Activated naive CD8-positive, alpha-beta T cell treated with anti-CD3 and anti-CD28 coated beads, Interleukin-2, amount 10 ng/mL, durations not matched to agents 7 days and 5 days (primary cell): ENCODE measurements at places on chromosomes 12 and 14. TPM values are rescaled to one million over a fixed set of nuclear protein-coding genes. Genes with fewer than 3 reads are reported as not detected.

GRCh38 chr14:94098326-94098992 is 12.1 kb upstream of the IFI27 start:
- no peak overlapping the region for H3K4me3 ChIP-seq
- H3K27me3 ChIP-seq = no peaks in the 10 kb centered on the region
- no peak overlapping the region for H3K27ac ChIP-seq

RNASE7 gene
- total RNA-seq = not detected

PIK3C2G gene
- total RNA-seq = not detected

TAS2R19 gene
- 2.1 TPM for total RNA-seq

DNA sequence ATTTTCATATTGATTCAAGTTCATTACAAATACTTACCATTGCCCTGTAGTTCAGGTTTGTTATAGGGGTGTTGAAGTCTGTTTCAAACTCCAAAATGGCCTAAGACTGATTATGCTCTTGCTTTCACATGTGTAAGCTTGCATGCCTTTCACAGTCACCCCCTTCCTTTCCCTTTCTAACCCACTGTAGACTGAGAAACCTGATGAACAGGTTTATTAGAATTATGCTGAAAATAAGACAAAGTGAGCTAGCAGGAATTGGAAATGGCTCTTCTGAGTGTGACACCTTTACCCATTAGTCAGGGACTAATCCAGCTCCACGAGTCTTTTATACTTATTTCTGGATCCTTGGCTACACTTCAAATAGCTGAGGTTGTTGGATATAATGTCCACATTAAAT is 38.9 kb downstream of the FBXO33 start:
- no peaks in the 10 kb centered on the region for H3K4me1 ChIP-seq
- no peak overlapping the region for H3K4me3 ChIP-seq
- no peaks in the 10 kb centered on the region for H3K27me3 ChIP-seq
- H3K27ac ChIP-seq = no peak overlapping the region
- no peak for DNase-seq

DNA sequence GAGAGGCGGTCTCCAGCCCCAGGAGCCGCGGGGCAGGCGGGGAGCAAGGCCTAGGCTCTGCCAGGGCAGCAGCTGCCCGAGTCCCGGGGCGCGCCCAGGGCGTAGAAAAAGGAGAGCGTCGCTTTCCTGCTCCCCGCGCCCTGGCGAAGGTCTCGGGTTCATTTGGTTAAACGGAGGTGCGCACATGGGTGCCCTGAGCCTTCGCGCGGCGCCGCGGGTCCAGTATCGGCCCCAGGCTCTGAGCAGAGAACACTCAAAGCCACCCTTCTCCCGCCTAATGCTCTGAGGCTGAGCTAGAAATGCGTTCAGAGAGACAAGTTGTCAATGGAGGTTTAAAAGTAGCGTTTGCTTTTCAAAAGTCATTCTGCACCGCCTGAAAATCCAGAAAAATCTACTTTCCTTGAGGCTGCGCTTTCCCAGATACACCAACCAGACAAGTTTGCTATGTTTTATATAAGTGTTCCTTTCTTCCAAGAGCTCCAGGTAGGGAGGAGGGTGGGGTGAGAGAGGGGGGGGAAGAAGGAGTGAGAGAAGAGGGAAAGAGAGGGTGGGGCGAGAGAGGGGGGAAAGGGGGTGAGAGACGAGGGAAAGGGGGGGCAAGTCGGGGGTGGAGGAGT is 1.5 kb downstream of the TMEM132C start:
- no peak overlapping the region for H3K4me3 ChIP-seq
- no peaks in the 10 kb centered on the region for H3K36me3 ChIP-seq
- no peak overlapping the region for H3K27ac ChIP-seq
- peaks cover 36% of the 10 kb centered on the region for H3K27me3 ChIP-seq

DNA sequence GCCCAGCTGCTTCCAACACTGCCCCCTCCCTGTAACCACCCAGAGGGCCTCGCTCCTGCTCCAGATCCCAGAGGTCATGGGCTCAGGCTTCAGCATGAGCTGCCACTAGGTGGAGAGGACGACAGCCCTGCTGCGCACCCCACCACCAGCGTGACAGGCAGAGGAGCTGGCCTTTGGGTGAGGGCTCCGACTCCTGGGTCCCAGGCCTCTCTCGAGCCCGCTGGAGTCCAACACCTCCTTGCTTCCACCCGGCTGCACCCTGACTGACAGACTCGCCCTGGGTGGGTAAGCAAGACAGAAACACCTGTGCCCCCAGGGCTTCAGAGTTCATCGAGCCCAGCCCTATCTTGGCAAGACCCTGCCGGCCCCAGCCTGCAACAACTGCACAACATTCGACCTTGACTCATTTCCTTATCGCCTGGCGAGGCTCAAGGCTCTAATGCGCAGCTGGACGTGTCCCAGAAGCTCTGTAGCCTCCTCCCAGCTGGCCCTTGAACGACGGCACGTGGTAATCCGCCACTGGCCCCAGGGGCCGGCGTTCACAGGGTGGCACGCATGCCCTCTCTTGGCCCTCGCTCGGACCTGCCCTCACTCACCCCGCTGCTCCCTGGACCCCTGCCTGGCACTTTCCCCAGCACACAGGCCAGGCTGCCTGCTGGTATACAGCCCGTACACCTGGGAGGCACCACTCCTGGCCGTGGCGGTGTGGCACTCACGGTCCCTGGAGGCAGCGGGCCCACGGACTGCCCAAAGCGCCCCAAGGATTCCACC is 28.0 kb downstream of the VPS37B start:
- peak; percentile 25 for DNase-seq
- H3K36me3 ChIP-seq = peaks cover 25% of the 10 kb centered on the region
- H3K27ac ChIP-seq = no peak overlapping the region
- H3K27me3 ChIP-seq = no peaks in the 10 kb centered on the region

DNA sequence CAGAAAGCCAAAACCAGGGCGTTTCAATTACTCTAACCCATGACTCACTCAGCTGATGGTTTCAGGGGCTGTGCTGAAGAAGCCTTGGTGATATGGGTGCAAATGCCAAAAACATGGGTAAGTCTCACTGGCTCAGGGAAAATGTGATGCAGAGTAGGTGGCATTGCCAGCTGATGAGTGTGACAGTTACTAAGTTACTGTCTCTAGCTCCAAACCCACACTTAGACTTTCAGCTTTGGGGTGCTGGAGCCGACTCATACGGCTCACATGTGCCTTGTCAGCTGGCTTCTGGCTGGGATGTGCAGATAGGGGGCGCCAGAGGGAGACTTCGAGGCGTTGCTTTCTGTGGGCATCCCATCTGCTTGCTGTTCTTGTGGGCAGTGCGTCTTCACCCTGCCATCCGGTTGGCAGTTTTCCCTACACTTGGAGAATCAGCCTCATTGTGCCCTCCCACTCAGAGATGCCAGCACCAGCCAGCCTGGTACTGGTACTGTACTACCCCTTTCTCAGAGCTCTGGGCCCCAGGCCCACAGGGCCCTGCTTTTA is 11.1 kb upstream of the KRT7 start:
- H3K4me3 ChIP-seq = no peak overlapping the region
- peak; percentile 79 for DNase-seq
- H3K4me1 ChIP-seq = peaks cover 6% of the 10 kb centered on the region
- no peak overlapping the region for H3K27ac ChIP-seq
- H3K27me3 ChIP-seq = peaks cover 61% of the 10 kb centered on the region
- H3K36me3 ChIP-seq = no peaks in the 10 kb centered on the region

GSC gene
- total RNA-seq = not detected

GRCh38 chr12:103589517-103589916 is 2.4 kb downstream of the STAB2 start:
- H3K4me3 ChIP-seq = no peak overlapping the region
- no peak for DNase-seq
- H3K27me3 ChIP-seq = peaks cover 6% of the 10 kb centered on the region
- no peaks in the 10 kb centered on the region for H3K4me1 ChIP-seq

- no peak overlapping the region for H3K27ac ChIP-seq
- no peaks in the 10 kb centered on the region for H3K27me3 ChIP-seq
- H3K36me3 ChIP-seq = peaks cover 9% of the 10 kb centered on the region
- H3K4me1 ChIP-seq = peaks cover 2% of the 10 kb centered on the region
Measured at GRCh38 chr12:50985322-50985721, 33.0 kb downstream of the HIGD1C start.

DNA sequence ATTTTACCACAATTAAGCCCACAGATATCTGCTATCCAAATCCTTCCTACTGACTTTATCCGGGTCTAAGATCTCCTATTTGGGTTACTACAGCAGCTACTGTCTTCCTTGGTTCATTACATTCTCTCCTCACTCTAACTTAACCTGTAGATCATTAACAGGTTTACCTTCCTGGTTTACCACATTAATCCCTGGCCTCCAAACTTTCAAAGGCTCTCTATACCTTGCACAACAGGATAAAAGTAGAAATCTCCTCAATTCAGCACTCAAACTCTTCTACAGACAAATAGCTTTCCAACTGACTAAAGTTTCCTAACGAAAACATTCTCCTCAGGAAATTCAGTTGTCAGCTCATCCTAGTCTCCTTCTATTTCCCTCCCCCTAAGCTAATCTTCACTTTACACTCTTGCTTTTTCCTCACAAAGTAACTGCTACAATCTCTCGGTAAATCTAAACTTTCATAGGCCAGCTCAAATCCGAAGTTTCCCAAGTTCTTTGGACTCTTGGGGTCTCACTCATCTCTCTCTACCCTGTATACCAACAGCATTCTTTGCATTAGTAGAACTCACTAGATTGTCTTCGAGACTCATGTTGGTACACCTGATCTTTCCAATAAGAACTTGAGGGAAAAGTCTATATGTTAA is 2.7 kb downstream of the BTBD7 start:
- H3K27me3 ChIP-seq = no peaks in the 10 kb centered on the region
- H3K4me3 ChIP-seq = no peak overlapping the region
- H3K27ac ChIP-seq = no peak overlapping the region
- H3K36me3 ChIP-seq = peaks cover 4% of the 10 kb centered on the region

- peaks cover 4% of the 10 kb centered on the region for H3K27me3 ChIP-seq
- no peaks in the 10 kb centered on the region for H3K36me3 ChIP-seq
- no peaks in the 10 kb centered on the region for H3K4me1 ChIP-seq
- no peak overlapping the region for H3K4me3 ChIP-seq
Measured at GRCh38 chr12:115857160-115857920, 420.2 kb downstream of the MED13L start.

GRCh38 chr12:122921917-122922316 is 26.0 kb upstream of the VPS37B start:
- H3K36me3 ChIP-seq = no peaks in the 10 kb centered on the region
- H3K4me1 ChIP-seq = peaks cover 15% of the 10 kb centered on the region
- H3K27ac ChIP-seq = no peak overlapping the region
- H3K4me3 ChIP-seq = no peak overlapping the region
- DNase-seq = no peak
- no peaks in the 10 kb centered on the region for H3K27me3 ChIP-seq

DNA sequence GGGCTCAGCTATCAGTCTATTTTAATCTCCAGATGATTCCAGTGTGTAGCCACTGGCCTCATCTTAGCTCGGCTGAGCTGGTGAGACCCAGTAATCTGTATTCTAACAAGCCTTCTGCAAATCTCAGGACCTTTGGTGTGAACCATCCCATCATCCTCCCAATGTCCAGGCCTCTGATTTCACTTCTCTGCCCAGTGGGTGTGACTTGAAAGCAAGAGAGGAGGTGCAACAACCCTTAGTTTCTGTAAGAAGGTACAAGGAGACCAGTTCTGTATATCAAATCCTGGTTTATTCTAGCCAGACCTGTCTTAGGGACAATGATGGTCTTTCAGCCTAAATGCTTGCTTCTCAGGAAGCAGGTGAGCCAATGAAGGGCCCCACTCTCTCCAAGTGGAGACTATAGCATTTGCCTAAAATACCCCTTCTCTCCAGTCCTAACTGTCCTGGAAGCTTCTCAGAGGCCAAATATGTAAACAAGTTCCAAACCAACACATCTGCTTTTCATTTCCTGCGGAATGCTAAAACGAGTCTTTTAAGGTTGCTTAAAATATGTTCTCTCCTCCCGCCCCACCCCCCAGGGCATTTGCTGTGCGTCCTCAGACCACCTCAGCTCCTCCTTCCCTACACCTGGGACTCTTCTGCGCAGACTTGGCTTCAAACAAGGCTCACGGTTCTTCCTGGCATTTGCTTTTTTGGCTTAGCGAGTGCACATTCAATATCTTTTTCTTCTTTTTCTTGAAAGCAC is 78.4 kb upstream of the FUT8 start:
- no peaks in the 10 kb centered on the region for H3K27me3 ChIP-seq
- peak overlapping the region; percentile 21 for H3K4me3 ChIP-seq
- H3K36me3 ChIP-seq = peaks cover 17% of the 10 kb centered on the region
- peak overlapping the region; percentile 85 for H3K27ac ChIP-seq

GRCh38 chr12:100857418-100857817 is 62.8 kb downstream of the ANO4 start:
- H3K27ac ChIP-seq = no peak overlapping the region
- no peaks in the 10 kb centered on the region for H3K4me1 ChIP-seq
- no peaks in the 10 kb centered on the region for H3K27me3 ChIP-seq
- no peaks in the 10 kb centered on the region for H3K36me3 ChIP-seq

DNA sequence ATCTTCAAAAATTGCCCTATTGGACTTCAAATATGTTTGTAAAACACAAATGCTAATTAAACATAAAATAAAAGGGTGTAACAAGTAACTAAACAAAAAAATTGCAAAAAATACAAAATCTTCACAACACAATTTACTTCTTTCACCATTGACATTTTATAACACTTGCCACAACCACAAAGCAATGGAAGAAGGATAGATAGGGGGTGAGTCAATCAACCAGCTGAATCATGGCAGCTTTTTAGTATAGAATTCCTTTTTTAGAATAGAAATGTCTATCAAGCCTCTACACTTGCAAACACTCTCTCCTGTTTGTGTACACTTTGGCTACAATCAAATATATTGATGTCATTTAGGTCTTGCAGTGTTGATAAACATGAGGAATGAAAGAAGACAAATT is 232.7 kb downstream of the SLC16A7 start:
- DNase-seq = no peak
- H3K4me1 ChIP-seq = no peaks in the 10 kb centered on the region
- no peaks in the 10 kb centered on the region for H3K36me3 ChIP-seq
- no peak overlapping the region for H3K4me3 ChIP-seq
- peaks cover 12% of the 10 kb centered on the region for H3K27me3 ChIP-seq

GRCh38 chr12:117101953-117102799 is 3.0 kb upstream of the TESC start:
- no peaks in the 10 kb centered on the region for H3K36me3 ChIP-seq
- peaks cover 22% of the 10 kb centered on the region for H3K4me1 ChIP-seq
- DNase-seq = no peak
- peaks cover 34% of the 10 kb centered on the region for H3K27me3 ChIP-seq

DNA sequence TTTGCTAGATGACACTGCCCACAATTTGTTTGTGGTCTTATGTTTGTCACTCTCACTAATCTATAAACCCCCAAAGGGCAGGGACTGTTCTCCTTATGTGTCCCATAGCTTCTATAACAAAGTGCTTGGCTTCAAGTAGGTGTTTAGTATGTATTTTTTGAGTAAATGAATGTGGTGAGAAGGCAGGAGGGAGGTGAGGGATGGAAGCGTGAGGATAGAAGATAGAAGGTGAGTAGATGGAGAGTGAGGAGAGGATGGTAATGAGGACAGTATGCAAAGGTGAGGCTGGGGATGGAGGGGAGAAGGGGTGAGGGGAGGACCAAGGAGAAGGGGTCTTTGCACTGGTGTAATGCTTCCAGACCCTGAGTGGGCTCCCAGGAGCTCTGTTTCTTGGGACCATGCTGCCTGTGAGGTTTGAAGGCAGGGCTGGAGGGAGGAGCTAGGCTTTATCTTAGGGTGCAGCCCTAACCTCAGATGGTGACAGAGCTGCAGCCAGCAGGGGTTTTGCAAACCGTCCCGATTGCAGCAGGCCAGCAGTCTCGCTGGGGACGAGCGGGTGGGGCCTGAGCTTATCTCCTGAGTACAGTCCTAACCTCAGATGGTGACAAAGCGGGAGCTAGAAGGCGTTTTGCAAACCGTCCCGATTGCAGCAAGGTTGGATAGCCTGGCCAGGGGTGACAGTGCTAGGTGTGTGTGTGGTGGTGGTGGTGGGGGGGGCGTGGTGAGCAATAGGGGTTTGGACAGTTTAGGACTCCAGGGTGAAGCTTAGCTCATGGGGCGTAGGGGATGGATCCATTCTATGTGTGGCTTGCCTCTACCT is 6.5 kb downstream of the CEBPE start:
- H3K27ac ChIP-seq = no peak overlapping the region
- no peaks in the 10 kb centered on the region for H3K36me3 ChIP-seq
- DNase-seq = no peak
- peaks cover 5% of the 10 kb centered on the region for H3K4me1 ChIP-seq
- peaks cover 5% of the 10 kb centered on the region for H3K27me3 ChIP-seq
